ENCODE measurements at places on chromosomes 12 and 14. TPM values are rescaled to one million over a fixed set of nuclear protein-coding genes. Genes with fewer than 3 reads are reported as not detected.
A peak's percentile ranks its signal among the peaks of the same experiment; 100 is the strongest.

The KICS2 gene
- total RNA-seq, result 9.8 TPM

The OR6C2 gene
- not detected for total RNA-seq

- H3K36me3 ChIP-seq, result no peaks in the 10 kb centered on the region
- H3K27ac ChIP-seq, result no peak overlapping the region
- peak; percentile 83 for DNase-seq
- H3K4me1 ChIP-seq, result peaks cover 7% of the 10 kb centered on the region
Measured at GRCh38 chr12:19915392-19916195, 452.7 kb upstream of the PDE3A start.

DNA sequence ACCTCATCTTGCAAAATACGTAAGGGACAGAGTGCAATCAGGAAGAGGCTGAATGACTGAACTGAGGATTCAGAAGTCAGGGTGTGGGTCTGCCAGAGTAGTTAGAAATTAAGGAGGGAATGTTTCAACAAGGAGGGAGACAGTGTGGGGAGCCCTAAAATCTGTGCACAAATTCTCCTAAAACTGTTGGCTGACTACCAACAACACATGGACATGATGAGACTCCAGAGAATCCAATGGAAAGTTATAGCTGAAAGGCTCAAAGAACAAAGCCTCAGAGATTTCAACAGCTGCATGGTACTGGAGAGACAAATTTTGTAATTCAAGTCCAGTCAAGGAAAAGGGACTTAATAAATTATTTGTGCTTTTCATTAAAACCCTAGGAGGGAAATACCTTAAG lies 36.1 kb upstream of the NEDD1 start:
- no peaks in the 10 kb centered on the region for H3K27me3 ChIP-seq
- no peak overlapping the region for H3K27ac ChIP-seq
- no peak for DNase-seq
- no peaks in the 10 kb centered on the region for H3K36me3 ChIP-seq
- no peaks in the 10 kb centered on the region for H3K4me1 ChIP-seq

GRCh38 chr12:47209014-47209413 lies 129.3 kb upstream of the AMIGO2 start:
- no peaks in the 10 kb centered on the region for H3K4me1 ChIP-seq
- no peaks in the 10 kb centered on the region for H3K27me3 ChIP-seq
- H3K27ac ChIP-seq, result no peak overlapping the region
- H3K36me3 ChIP-seq, result no peaks in the 10 kb centered on the region
- DNase-seq, result no peak
